Kidney epithelial cell (primary cell): ENCODE measurements at places on chromosomes 6 and 20.

DNA sequence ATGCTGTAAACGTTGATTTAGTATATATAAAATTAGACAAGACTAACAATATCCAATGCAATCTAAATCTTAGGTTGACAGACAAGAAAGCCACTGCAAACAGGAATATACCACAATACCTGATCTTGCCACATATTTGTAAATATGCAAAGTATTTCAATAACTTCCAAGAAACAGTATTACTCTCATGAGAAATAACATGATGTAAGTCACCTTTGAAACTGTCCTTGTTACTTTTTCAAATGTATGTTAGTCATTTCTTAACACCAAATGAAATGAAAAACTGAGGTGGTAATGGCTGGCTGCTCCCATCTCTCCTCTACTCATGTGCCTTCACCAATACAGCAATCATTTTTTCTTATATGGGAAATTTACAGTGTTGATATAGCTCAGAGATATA is 118.7 kb downstream of the ATG5 start:
- DNase-seq, result no peak

DNA sequence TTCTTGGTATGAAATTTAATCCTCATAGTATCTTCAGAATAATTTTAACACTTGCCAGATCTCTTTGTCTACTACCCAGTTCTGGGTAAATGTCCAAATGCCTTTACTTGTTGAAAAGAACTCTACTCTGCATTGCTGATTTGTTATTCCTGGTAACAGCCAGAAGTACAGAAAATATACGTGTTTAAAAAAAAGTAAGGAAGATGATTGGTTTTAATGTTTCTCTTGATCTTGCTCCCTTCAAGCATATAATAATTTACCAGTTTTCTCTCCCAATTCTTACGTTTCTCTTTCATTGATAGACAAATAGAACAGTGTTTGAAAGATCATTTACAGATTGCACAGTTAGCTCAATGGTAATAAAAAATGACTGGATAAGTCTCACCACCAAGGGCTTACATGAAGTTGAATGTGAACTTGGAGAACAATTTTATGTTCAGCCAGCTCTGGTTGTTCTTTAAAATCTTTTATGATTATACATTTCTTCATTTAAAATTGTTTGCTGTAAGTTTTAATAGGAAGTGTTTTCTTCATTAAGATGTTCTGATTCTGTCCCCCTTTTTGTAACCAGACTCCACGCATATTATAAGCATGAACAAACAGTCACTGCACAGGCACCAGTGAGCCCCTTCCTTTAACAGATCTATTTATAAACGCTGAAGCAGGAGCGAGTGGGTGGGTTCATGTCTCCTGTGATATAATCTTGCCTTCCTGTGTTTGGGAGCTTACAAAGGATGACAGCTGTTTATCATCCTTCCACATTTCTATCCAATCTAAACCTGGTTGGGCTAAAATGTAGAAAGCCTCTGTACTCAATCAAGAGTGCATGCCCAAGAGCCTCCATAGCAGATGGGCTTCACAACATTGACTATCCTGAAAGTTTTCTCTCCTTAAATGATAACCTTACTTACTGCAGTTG is 299.5 kb downstream of the PRL start:
- peak; percentile 10 for DNase-seq

GRCh38 chr20:58154113-58154512 is 74.3 kb downstream of the ANKRD60 start:
- no peak for DNase-seq

DNA sequence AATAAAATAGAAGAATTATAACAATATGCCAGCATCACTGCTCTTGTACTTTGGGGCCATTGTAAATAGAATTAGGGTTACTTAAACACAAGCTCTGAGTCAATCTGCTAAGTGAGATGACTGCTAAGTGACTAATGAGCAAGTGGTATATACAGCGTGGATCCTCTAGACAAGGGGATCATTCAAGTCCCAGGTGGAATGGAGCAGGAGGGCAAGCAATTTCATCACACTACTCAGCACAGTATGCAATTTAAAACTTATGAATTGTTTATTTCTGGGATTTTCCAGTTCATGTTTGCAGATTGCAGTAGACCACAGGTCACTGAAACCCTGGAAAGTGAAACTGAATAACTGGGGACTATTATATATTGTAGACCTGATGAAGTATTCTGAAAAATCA is 235.3 kb downstream of the BTBD3 start:
- no peak for DNase-seq

- DNase-seq, result no peak
These were observed 4.3 kb upstream of the LTA start for GRCh38 chr6:31567531-31568370.

DNA sequence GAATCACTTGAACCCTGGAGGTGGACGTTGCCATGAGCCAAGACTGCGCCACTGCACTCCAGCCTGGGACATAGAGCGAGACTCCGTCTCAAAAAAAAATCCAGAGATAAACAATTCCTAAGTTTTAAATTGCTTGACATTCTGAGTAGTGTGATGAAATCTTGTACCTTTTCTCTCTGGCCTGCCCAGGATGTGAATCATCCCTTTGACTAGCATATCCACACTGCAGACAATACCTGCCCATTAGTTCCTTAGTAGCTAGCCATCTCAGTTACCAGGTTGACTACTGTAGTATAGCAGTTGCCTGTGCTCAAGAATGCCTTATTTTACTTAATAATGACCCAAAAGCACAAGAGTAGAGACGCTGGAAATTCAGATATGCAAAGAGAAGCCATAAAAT is 2.8 kb downstream of the ZFP57 start:
- no peak for DNase-seq

- no peak for DNase-seq
These were observed 85.8 kb downstream of the CEBPB start for GRCh38 chr20:50276119-50277063.

GRCh38 chr6:154932515-154933027 is 62.5 kb upstream of the TIAM2 start:
- DNase-seq, result peak; percentile 42

DNA sequence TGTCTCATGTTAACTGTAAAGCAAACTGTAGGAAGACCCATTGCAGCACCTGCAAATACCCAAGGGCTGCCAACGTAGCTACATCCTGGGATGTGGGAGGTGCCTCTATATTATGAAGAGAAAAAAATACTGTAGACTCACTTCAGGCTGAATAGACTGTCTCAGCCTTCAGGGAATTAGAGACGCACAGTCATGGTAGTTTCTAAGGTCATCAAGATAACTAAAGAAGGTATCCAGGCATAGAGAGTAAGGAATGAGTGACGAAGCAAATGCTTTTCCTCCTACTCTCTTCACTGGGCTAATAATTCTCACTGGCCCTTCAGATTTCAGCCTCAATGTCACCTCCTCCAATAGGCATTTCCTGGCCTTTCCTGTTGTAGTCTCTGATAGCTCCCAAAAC is 121.6 kb upstream of the ECI2 start:
- no peak for DNase-seq

- no peak for DNase-seq
These were observed 62.6 kb downstream of the VGLL2 start for GRCh38 chr6:117328005-117328389.

DNA sequence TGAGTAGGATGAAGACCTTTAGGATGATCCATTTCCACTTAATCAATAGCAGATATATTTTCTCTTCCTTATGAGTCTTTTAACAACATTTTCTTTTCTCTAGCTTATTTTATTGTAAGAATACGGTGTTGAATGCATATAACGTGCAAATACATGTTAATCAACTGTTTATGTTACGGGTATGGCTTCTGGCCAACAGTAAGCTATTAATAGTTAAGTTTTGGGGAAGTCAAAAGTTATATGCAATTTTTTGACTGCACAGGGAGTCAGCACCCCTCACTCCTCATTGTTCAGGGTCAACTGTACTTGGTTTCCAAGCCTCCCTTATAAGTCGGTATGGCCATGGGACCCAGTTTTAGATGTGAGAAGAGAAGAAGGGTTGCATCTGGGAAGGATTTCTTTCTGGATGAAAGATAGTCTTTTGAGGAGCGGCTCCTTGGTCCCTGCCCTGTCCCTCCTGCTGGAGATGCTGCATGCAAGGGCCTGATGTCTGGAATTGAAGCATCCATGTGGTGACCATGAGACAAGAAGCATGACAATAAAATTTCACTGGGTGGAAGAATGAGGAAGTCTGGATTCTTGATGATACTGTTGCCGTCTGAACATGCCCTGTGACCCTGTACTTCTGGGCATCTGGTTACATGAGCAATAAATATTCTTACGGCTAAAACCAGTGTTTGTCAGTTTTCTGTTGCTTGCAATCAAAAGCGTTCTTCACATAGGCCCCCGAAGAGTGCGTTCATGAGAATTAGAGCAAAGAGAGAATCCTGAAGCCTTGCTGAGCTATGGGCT is 194.7 kb upstream of the PMEPA1 start:
- no peak for DNase-seq

GRCh38 chr20:52926505-52926904 is 45.7 kb upstream of the TSHZ2 start:
- no peak for DNase-seq

- no peak for DNase-seq
These were observed 114.0 kb downstream of the VEGFA start for GRCh38 chr6:43883847-43884651.

GRCh38 chr6:158687506-158687905 is 37.7 kb downstream of the SYTL3 start:
- DNase-seq, result no peak

DNA sequence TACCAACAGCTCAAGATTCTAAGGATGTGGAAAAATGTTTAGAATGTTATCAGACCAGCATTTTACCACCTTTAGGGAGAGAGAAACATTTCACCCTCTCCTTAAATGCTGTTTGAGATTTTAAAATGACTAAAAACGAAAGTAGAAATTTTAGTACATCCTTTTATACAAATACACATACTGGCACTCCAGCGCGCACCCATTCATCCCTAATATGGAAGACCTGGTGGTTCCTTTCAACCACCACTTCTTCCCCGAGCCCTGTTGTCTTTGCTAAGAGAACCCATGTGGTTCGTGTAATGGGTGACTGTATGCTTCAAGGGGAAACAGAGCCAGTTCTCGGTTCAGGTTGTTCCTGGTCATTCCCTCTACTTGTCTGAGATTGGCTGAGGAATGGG is 21.3 kb downstream of the SPATA2 start:
- no peak for DNase-seq

GRCh38 chr20:13085275-13085674 is 76.5 kb downstream of the SPTLC3 start:
- DNase-seq, result no peak

GRCh38 chr6:133286765-133287164 is 45.6 kb downstream of the EYA4 start:
- DNase-seq, result no peak

DNA sequence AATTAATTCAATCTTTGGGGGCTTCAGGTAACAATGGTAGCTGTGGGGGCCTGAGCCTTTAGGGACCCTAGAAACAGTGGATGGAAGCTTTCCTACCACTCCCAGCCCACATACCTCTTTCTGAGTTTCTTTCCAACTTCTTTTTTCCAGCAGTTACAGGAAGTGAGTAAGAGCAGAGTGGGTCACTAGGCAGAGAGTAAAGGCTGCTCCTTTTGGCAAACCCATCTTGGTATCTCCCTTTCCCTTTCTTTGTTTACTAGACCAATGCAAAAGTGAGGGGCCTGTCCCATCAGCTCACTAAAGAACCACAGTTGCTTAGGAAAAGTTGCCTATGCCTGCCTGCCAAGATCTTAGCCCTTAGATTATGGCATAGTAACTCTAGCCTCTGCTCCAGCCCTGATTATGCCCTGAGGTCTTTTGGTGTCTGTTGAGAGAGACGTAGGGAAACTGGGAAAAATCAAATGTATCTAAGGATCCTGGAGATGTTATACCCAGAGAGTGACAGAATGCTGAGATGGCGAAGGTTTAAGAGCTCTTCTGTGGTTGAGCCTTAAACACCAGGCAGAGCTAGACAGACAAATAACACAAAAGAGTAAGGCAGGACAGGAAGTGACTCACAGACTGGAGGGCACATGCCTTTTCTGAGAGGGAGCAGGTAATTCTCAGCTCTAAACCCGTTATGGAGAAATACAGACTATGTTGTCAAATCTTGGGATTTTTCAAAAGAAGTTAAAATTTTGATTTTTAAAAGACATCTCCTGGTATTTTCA is 31.3 kb downstream of the TRMT6 start:
- peak; percentile 57 for DNase-seq

DNA sequence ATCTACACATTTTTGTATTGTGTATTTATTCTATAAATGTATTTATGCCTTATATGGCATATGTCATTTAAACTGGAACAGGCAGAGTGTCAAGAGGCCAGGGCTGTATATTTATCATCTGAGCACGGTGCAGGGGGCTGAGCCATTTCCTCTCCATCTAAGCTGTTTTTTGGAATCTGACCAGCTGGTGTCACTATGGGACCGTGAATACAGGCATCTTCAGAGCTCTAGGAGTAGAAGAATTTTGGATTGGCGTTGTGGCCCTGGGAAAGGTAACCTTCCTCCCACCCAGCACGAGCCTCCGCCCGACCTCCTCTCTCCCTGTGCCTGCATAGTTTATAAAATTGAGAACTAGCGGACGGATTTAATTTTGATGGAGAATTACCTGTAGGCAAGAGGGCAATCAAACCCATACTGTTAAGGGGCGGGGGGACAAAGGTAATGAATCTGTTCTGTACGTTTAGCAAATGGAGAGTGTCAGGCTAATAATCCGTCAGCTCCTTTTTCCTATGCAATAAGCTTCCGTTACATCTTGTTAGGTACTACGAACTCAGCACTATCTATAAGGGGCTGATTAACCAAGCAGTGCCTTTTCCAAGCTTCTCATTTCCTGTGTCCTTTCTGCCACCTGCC is 29.0 kb upstream of the EEF1E1 start:
- peak; percentile 23 for DNase-seq

GRCh38 chr6:21099338-21100314 is 493.9 kb upstream of the SOX4 start:
- no peak for DNase-seq
